ENCODE measurements at places on chromosomes 7 and 10.
A peak's percentile ranks its signal among the peaks of the same experiment; 100 is the strongest.

GRCh38 chr7:135978624-135979023 is 1.5 kb upstream of the MTPN start:
- DNase-seq, result no peak

GRCh38 chr7:44087911-44088838 is 5.8 kb upstream of the POLM start:
- DNase-seq, result peak; percentile 98

DNA sequence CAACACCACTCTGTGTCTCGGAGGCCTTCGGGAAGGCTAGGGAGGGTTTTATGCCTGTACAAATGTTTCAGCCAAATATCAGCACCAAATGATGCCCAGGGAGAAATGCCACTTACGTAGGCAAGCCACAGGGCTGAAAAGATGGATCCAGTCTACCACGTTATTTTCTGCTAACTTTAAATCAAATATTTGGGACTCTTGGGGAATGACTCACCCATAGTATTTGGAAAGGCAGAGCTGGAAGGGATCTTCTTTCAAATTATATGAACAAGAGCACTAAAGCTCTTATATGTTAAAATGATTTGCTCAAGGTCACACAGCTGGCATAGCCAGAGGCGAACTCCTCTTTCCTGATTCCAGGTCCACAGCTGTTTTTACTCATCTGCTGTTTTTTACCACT is 591.4 kb downstream of the SORCS1 start:
- DNase-seq, result peak; percentile 81

- no peak for DNase-seq
Observed at GRCh38 chr10:69624245-69624786, 5.7 kb upstream of the FAM241B start.

GRCh38 chr7:102220229-102220850 is 66.3 kb upstream of the SH2B2 start:
- DNase-seq, result no peak

DNA sequence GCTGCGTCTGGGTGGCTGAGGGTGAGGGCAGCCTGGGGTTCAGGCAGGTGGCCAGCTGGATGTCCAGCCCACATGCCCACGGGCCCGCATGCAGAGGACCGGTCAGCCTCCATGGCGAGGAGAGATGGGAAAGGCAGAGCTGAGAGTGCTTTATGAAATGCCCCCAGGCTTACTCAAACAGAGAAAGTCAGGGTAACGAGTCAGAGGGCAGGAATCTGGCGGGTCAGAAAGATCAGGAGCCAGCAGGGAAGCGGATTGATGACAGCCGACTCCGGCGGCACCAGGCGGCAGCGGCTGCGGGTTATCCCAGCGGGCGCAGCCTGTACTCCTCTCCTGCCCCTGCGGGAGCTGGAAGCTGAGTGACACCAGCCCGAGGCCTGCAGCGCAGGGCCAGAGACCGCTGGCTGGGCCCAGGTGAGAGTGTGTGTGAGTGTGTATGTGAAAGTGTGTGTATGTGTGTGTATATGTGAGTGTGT is 13.4 kb downstream of the SLC13A4 start:
- peak; percentile 91 for DNase-seq

GRCh38 chr7:72435925-72436480 is 23.9 kb upstream of the CALN1 start:
- DNase-seq, result no peak

DNA sequence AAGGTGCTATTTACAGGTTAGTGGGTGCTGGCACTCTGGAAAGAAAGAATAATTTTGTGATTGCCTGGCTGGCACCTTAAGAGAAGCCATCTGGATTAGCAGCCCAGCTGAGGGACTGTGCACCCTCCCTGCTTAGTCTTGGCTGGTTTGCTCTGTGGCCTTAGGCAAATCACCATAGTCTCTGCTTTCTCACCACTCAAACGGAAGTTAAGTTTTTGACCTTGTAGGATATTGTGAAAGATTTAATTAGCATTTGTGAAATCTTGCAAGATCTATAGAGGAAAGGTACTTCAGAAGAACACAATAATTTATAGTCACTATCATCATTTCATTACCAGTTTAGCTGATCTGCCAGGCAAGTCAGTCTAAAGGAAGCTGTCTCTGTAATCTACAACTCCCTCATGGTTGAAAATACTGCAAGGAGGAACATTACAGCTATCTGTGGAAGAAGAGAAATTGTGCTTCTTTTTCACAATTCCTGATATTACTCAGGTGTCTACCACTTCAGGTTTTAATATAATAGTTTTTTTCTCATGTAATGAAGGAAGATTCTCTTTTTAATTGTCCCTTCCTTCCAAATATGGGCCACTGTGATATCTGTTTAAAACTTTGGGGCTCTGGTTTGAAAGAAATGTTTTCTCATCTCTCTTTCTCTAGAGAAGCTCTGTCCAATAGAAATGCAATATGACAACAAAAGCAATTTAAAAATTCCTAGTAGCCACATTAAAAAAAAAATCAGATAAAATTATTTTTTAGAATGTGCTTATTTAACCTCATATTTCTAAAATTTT is 219.6 kb downstream of the PTEN start:
- DNase-seq, result no peak

GRCh38 chr10:76175533-76176165 is 744.2 kb downstream of the LRMDA start:
- DNase-seq, result no peak

- peak; percentile 93 for DNase-seq
Observed at GRCh38 chr10:93475871-93476270, 6.3 kb downstream of the MYOF start.

DNA sequence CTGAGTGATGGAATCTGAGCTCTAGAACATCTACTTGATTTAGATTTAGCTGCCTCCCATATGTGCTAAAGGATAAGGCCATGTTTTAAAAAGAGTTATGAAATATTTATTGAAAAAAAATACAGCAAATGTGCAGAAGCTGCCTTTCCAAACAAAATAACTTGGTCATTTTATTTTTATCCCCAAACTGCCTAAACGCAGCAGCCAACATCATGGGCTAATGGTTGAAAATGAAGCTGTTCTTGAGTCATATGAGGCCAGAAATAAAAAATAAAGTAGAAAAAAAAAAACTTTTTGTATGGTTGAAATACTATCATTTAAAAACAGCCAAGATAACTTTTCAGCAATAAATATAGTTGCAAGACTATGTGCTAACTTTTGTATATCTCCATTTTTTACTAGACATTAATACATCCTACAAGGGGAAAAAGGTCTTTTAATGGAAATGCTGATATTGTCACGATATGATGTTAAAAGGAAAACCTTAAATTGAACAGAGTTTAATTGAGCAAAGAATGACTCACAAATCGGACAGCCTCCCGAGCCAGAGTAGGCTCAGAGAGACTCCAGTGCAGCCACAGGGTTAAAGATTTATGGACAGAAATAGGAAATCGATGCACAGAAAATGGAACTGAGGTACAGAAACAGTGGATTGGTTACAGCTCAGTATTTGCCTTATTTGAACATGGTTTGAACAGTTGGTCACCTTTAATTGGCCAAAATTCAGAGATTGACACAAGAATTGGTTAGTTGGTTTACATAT is 305.8 kb downstream of the MDFIC start:
- no peak for DNase-seq

GRCh38 chr7:333393-333764 is 43.4 kb downstream of the FOXL3 start:
- DNase-seq, result peak; percentile 67

DNA sequence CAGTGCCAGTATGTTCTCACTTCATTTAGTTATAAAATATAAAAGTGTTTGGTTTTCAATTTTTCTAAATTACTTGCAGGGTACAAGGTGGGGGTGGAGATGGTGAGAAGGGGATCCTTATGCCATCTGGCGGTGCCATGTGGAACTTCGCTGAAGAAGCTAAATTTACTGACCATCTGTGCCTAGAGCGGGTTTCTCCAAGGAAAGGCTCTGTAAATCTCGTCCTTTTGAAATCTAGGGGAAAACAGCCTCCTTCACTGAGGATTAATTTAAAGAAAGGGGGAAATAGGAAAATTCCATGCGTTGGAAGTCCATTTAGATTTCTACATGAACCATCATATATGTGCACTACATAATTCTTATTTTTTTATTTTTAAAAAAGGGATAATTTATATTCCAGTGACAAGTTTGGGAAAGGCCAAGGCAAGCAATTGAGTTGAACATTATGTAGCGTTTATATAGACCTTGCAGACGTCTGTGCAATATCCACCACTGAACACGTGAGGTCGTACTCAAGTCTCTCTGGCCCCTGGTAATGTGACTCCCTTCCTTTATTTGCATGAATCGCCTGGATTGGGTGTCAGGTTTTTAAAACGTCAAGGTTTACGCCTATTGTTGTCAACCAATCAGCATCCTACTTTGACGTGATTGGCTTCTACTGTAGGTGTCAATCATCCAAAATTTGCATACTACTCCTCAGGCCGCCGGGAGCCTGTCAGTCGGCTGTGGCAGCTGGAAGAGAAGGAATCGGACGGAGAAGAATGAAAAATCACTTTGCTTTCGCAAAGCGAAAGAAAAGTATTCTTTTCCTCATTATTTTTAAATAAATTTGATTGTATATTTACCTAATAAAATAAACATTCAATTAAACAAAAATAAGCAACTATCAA is 297.1 kb upstream of the NFE2L3 start:
- peak; percentile 100 for DNase-seq

DNA sequence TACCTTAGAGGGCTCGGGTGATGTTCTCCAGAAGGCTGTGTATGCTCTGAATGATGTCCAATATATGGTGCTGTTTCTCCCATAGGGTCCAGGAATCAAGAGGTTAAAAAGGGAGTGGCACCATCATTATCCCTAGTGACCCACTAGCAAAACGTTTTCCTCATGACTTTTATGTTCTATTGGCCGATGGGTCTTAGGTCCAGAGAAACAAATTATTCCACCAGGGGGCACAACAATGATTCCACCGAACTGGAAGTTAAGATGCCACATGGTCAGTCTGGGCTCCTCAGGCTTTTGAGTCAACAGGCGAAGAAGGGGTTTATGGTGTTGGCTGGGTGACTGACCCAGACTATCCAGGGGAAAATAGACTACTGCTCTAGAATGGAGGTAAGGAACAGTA is 256.1 kb downstream of the COBL start:
- DNase-seq, result no peak

DNA sequence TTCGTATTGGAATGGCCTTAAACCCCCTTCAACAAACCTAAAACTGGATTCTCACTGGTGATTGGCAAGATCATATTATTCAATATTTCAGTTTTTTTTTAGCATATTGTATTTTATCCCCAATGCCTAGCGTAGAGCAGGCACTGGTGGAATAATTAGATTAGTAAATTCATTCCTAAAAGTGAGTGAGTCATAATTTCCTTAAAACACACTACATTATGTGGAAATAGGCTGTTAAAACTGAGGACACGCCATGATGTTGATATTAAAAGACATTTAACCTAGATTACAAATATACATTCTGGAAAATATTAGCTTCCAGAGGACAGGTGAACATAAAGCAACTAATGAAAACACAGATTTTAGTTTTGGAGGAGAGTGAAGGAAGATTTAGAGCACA is 463.9 kb downstream of the PARD3 start:
- DNase-seq, result no peak

- no peak for DNase-seq
Observed at GRCh38 chr7:105036217-105037168, 22.5 kb downstream of the KMT2E start.

DNA sequence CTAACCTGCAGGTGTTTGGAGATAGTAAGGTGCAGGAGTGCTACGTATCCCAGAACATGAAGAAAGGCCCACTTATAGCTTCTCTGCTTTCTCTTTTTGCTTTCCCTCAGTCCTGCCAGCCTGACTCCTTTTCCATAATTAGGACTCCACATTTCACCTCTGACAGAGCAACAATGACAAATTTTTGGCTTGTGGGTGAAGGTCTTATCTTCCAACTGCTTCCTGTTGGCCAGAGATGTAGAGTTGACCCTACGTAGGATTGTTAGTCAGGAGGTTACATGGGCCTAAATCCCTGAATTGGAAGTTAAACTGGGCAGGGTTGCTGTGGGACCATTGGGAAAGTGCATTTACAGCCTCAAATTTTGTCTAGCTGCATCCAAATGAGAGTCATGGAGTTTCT is 21.3 kb downstream of the RP9 start:
- no peak for DNase-seq

DNA sequence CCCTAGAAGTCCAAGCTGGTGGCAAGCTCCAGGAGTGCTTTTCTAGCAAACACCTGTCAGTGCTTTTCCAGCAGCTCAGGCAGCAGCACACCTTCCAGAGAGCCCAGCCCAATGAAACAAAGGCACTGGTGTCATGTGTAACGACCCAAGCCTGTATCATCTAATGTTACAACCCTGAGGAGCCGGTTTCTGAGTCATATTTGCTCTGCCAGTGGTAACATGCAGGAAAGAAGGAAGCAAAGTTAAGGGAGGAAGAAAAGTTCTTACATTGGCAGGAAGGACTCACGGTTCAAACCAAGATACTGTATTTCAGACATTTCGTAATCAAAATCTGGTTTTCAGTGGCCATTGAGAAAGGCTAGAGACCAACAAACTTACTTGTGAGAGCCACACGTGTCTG is at the start of gene ANKRD22:
Gene ANKRD22 (minus strand): TSS at position 139 of the 400 bp plus-strand sequence. CDS start 237 bp downstream, outside the sequence.
- DNase-seq, result peak; percentile 26

GRCh38 chr10:20622531-20623211 is 274.4 kb downstream of the NEBL start:
- peak; percentile 81 for DNase-seq

- no peak for DNase-seq
Observed at GRCh38 chr7:84786073-84786472, 400.8 kb downstream of the SEMA3D start.

DNA sequence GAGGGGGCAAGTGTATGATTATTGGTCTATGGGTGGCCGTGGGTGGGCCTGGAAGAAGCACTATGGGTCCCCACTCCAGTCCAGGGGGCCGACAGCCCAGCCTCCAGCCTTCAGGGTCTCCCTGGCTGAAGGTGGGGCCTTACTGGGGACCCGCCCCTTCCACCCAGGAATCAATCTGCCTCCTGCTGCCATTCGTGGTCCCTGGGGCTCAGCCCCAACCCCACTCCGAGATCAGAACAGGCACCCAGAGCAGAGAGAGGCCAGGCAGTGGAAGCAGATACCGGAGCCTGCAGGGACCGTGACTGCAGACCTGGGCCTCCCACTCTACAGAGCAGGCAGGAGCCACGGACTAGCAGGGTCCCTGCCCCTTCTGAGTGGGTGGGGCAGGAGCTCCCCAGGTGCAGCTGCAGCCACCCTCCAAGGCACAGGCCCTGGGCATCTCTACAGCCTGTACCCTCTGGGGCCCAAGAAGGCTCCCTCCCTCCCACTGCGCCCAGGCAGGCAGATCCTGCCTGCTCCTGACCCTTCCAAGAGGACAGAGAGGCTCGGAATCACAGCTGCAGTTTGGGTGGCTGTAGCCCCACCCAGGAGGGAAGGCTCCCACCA is 13.6 kb upstream of the FOXL3 start:
- DNase-seq, result no peak

DNA sequence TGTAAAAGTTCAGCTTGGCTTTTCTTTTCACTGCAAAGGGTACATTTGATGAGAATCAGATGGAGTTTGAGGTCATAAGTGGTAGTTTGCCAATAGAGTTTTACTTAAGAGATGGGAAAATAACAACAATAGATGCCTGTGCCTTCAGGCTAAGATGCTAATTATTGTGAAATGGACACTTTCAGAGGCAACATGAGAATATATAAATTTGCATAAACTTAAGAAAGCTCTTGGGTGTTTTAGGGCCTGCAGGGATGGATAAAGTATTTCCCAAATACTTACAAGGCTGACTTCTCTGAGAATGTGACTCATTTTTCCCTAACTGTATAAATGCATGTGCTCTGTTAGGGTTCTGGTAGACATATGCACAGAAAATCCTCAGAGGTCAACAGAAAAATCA is 200.3 kb upstream of the SVIL start:
- no peak for DNase-seq
